ENCODE measurements at places on chromosomes 3 and 15. TPM values are rescaled to one million over a fixed set of nuclear protein-coding genes. Genes with fewer than 3 reads are reported as not detected.

DNA sequence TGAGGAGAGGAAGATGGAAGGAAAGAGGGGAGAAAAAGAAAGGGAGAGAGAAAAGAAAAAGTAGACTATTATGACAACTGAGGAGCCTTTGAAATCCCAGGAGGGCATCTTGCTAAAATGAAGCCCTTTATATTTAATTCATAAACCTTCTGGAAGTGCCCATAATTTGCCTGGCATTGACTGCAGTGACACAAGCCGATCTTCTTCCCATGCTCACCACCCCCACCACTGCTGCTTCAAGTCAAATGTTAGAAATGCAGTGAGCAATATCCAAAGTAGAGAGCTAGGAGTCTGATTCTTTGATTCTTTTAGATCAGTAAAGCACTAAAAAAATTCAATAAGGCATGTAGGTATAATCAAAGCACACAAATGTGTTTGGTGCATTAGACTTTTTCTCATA, 138.7 kb upstream of the SNTN start:
- no peak for DNase-seq

DNA sequence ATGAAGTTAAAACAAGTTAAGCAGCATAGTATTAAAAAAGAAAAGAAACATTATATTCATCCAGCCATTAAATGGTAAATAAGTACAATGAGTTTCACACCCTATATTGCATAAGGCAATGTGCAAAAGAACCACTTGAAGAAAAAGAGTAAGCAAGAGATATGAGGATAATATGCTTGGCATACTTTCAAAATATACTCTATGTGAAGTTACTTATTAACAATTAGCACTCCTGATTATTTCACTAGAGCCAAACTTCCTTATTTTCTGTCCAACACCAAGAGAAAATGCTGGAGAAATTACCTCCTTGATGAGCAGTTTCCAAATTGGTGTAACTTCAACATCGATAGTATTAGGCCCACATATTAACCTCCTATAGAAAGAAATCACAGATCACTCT, 63.7 kb downstream of the ATP13A4 start:
- DNase-seq, result no peak

DNA sequence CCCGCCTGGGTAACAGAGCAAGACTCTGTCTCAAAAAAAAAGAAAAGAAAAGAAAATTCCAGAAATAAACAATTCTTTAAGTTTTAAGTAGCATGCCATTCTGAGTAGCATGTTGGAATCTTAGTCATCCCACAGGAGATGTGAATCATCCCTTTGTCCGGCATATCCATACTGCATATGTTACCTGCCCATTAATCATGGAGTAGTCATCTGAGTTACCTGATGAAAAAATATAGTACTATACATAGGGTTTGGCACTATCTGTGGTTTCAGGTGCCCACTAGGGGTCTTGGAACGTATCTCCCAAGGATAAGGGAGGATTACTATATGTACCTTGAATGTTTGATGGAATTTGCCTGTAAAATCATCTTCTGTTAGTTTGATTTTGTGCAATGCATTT, 6.3 kb upstream of the CCR4 start:
- DNase-seq, result no peak

DNA sequence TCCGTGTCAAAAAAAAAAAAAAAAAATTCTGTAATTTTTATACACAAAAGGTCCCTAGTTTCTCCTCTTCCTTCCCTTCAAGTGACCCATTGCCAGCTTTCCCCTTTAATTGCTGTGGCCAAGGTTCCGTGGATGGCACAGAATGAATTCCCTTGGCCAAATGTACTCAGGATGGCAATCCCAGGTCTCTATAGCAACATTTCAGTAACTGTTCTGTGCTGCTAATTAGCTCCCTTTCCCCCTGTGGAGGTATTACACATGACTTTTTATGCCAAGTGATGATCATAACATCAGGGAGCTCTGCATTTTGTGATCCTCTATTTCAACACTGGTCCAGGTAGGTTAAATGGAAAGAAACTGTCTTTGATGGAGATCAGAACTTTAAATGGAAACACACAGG, at the start of gene OR4F6:
Gene OR4F6, plus strand, starts transcription at position 301 of the 400 bp plus-strand sequence. CDS start 2,211 bp downstream, outside the sequence.
- DNase-seq, result no peak

DNA sequence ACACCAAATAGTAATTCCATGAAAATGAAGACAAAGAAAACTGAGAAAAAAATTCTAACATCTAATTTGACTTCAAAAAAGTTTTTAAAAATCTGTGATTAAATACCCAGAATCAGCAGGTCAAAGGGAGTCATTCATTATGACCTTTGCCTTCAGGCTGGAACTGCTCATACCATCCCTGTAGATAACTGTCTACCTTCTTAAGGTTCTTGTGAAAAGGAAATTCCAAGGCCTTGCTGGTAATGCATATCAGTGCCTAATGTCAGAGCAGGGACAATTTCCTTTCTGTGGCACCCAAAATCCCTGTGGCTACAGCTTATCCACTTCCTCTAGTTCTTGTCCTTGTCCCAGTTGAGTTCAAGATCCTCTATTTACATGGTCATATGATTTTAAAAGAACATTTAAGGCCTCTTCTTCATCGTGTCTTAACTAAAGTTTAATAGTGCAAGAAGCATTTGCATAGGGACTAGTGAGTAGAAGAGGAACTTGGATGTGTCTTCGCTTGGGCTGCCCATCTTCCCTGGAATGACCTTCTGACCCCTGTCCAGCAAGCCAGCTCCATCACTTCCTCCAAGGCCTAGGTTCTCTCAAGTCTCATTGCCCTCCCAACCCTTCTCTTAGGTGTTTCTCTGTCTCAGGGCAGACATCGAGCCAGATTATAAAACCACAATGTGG, 8.7 kb upstream of the PLCL2 start:
- DNase-seq, result no peak

DNA sequence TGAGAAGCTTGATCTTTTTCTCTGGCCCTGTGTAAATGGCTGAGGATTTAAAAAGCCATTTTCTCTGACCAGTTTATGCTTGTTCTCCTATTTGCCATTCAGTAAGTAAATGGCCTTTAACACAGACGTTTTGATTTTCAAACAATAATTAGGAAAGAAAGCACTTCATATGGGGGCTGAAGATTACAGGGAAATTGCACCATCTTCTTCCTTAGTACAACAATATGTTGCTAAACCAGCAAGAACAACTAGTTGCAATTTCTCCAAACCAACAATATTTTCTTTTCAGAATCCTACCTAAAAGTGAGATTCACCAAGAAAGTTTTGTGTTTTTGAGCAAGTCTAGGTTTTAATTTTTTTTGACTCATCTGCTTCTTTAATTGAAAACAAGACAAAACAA, 80.5 kb upstream of the CCNL1 start:
- no peak for DNase-seq

GRCh38 chr3:12467746-12468145, 16.5 kb upstream of the TSEN2 start:
- DNase-seq, result no peak

DNA sequence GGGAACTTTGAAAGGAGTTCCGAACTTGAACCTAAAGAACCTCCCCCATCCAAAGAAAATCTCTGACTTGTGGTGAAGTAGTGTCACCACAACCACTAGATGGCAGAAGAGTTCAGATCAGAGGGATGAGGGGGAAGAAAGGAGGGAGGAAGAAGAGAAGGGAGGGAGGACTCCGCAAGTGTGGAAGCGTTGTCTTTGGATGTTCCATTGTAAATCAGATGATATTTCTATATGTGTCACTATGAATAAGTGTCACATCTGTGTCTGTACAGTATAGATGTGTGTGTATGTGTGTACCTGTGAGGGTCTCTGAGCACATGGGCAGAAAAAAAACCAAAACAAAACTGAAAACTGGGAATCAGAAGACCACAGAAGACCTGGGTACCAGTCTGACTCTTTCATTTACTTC, 16.9 kb downstream of the SLC24A1 start:
- DNase-seq, result no peak

- no peak for DNase-seq
Observed at GRCh38 chr3:14552041-14552648, 12.0 kb upstream of the GRIP2 start.

DNA sequence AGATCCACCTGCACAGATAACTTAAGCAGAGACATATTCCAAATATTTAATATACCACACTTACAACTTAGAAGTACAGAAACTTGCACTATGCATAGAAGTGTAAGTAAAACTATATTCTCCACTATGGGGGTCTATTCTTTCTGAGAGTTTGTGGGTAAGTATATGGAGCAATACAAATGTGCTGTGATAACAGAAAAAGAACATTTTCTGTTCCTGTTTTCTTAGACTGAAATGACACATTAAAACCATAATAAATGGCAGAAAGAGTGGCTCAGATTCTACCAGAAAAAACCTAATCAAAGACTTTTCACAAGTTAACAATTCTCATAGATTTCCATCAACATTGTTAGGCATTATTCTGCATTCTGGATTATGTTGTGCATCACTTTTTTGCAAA, 96.6 kb upstream of the WNT7A start:
- DNase-seq, result no peak

The STIMATE gene
- 22.1 TPM for total RNA-seq

The MAPK6 gene
- total RNA-seq, result 108 TPM

The FEZF2 gene
- not detected for total RNA-seq

The DPPA2 gene
- 12.6 TPM for total RNA-seq

All from H1 (cell line).